ENCODE measurements at places on chromosomes 3 and 15. TPM values are rescaled to one million over a fixed set of nuclear protein-coding genes. Genes with fewer than 3 reads are reported as not detected.

The KCNMB3 gene
- 0.63 TPM for total RNA-seq

The INSYN1 gene
- total RNA-seq, result 0.29 TPM

The TRH gene
- not detected for total RNA-seq

The TNFSF10 gene
- total RNA-seq, result not detected

- DNase-seq, result no peak
Observed at GRCh38 chr3:52072020-52072419, 15.6 kb upstream of the DUSP7 start.

GRCh38 chr3:55963601-55964000 lies 476.5 kb upstream of the WNT5A start:
- no peak for DNase-seq

DNA sequence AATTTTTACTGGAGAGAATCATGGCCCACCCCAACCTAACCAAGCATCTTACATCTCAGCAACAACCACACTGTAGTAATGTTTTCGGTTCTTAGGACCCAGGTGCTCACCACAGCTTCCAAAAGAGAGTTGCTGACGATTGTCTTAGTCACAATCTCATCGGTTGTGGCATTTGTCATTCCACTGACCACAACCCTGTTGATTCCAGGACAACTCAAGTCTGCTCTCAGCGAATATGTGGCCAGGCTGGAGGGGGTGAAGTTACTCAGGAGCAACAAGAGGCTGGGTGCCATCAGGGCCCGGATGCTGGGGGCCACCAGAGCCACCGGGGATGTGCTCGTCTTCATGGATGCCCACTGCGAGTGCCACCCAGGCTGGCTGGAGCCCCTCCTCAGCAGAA lies 25.9 kb downstream of the GALNT15 start:
- DNase-seq, result peak; percentile 81

GRCh38 chr3:46093327-46093942 lies 66.2 kb upstream of the XCR1 start:
- no peak for DNase-seq

- DNase-seq, result peak; percentile 81
Observed at GRCh38 chr3:18189282-18190050, 235.7 kb downstream of the SATB1 start.

DNA sequence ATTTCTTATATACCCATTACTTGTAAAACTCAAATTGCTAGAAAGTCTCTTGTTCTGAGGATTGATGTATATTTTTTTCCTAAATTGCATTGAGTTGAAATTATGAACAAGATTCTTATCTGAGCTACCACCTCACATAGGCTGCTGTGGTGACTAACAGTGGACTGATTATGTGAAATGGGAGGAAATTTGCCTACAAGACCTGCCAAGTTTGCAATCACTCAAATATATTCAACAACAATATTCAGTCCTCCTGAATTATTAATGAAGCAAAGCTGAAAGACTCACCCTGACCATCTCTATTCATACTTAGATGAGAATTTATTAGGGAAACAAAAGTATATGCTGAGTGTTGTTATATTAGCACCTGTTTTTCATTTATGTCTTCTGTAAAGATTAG lies 412.6 kb upstream of the SEMA6D start:
- no peak for DNase-seq

GRCh38 chr15:88016406-88016805 lies 240.1 kb downstream of the NTRK3 start:
- no peak for DNase-seq

GRCh38 chr3:153026026-153026425 lies 136.0 kb upstream of the RAP2B start:
- peak; percentile 51 for DNase-seq

DNA sequence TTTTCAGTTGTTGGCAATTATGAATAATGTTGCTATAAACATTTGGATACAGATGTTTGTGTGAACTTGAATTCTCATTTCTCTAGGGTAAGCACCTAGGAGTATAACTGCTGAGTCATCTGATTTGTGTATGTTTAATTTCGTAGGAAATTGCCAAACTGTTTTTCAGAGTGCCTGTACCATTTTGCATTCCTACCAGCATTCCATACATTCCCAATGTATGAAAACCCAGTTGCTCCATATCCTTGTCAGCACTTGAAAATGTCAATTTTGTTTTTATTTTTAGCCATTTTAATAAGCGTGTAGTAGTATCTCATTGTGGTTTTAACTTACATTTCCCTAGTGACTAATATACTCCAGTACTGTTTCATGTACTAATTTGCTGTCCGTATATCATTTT lies 98.5 kb upstream of the TSC22D2 start:
- no peak for DNase-seq

DNA sequence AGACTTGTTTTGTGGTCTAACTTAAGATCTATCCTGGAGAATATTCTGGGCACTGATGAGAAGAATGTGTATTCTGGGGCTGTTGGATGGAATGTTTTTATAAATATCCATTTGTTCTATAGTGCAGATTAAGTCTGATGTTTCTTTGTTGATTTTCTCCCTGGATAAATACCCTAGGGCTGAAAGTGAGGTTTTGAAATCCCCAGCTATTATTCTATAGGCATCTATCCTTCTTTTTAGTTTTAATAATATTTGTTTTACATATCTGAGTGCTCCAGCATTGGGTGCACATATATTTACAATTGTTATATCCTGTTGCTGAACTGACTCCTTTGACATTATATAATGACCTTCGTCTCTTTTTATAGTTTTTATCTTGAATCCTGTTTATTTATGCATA lies 42.9 kb downstream of the GALK2 start:
- DNase-seq, result no peak

- DNase-seq, result no peak
Observed at GRCh38 chr3:127371334-127371733, 83.5 kb upstream of the PRR20G start.

GRCh38 chr3:194312743-194313281 lies 38.3 kb downstream of the CPN2 start:
- DNase-seq, result no peak

- DNase-seq, result peak; percentile 55
Observed at GRCh38 chr3:112650482-112650881, 9.5 kb upstream of the CCDC80 start.

- DNase-seq, result no peak
Observed at GRCh38 chr15:91032919-91033803, 10.8 kb upstream of the VPS33B start.

- no peak for DNase-seq
Observed at GRCh38 chr3:64816355-64816754, 128.6 kb upstream of the ADAMTS9 start.

DNA sequence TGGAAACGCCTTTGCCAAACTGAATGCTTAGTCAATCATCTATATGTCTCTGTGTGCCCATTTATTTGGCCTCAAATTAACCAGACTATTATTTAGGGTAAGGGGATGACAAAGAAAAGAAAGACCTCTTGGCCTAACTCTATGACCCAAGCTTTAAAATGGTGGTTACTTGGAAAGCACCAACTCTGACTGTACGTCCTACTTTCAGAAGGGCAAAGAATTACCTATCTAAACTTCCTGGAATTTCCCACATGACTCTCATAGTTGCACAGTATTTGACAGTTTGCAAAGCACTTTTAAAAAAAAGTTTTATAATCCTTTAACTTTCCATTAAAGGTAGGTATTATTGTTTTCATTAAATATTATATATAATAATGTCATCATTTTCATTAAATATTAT lies 6.3 kb upstream of the MTHFS start:
- no peak for DNase-seq

GRCh38 chr15:91992945-91993344 lies 139.4 kb downstream of the SLCO3A1 start:
- no peak for DNase-seq

DNA sequence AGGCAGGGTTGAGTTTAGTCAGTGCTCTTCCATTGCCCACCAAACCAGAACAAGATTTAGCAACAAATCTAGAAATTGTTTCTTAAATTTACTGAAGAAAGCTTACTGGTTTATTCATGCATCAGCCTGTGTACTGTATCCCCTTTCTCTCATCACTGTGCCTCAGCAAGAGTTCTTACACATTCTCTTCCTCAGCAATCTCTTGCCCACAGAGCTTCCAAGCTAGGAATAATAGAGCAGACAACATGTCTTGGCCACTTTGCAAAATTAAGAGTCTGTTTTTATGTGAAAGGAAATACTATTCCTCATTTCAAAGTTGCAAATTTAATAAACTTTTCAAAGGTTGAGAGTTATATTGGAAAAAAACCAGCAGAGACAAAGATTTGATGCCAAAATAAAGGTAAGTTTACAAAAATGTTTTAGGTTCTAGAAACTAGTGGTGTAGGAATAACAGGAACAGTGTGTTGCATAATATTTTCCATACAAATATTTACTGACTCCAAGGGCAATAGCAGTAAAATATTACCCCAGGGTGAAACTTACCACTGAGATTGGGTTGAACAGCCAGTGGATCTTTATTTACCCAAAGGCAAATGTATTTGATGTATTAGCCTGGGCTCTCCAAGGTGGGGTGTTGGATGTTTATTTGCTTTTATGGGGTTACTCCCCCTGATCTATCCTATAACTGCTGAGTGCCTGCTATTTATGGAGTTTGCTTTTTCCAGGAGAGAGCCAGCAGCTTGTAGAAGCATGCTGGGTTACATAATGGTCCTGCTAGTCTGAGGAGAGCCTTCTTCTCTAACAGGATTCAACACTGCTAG lies 276.7 kb downstream of the ADAMTSL3 start:
- DNase-seq, result no peak

DNA sequence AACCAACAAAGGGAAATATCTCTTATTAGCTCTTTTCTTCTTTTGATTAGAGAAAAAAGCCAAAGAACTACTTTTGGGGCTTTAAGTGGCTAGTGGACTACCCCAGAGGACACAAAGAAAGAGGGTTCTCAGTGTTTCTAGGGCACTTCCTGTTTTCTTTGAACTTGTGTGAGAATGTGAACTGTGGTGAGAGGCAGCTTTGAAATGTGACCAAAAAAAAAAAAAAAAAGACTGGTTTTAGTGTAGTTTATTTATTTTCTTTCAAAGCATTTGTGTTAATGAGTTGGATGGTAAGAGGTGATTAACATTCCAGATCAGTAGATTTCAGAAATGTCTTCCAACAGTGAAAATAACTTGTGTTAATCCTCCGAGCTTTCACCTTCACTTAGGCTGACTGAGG lies 32.4 kb downstream of the SELENOT start:
- DNase-seq, result no peak

- peak; percentile 40 for DNase-seq
Observed at GRCh38 chr15:70480196-70480856, 283.0 kb downstream of the UACA start.

- DNase-seq, result peak; percentile 6
Observed at GRCh38 chr15:73127302-73127936, 75.2 kb downstream of the NEO1 start.

- no peak for DNase-seq
Observed at GRCh38 chr15:38524156-38524555, 40.5 kb downstream of the RASGRP1 start.

DNA sequence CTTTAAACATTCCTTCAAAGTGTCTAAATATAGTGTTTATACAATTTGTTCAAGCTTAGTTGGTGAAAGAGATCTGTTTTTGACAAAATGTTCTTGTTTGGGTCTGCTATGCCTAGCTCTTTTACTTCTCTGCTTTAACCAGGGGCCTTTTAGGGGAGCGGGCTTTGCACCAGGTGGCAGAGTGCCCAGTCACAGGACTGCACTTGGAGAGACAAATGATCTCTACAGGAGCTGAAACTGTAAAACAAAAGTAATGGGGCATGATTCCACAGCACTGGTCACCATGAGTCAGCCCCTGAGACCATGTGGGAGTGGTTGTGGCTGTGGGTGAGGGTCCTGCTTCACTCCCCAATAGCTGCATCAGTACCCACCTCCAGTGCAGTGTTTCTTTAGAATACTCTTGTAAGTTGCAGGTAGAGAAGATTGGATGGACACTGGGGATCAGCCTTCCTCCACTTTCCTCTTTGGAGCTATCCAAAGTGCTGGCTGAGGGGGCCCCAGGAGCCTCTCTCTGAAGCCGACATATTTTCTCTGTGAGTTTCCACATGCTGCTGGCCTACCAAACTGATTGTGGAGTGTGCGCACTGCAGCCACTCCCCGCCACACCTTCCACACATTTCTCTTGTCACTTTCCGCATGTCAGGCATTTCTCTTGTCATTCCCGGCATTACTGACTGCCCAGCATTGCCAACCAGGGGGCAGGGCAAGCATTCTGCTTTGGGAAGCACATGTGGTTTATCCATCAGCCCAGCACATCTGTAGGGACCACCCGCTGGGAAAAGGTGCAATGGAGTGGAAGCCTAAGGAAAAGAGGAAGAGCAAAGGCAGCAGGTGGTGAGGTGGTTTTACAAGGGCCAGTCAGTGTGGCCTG lies 110.0 kb downstream of the EPHB1 start:
- DNase-seq, result no peak
